ENCODE measurements at places on chromosomes 3 and 15.

- DNase-seq, result no peak
These were observed 72.7 kb downstream of the FBLN2 start for GRCh38 chr3:13621381-13622221.

DNA sequence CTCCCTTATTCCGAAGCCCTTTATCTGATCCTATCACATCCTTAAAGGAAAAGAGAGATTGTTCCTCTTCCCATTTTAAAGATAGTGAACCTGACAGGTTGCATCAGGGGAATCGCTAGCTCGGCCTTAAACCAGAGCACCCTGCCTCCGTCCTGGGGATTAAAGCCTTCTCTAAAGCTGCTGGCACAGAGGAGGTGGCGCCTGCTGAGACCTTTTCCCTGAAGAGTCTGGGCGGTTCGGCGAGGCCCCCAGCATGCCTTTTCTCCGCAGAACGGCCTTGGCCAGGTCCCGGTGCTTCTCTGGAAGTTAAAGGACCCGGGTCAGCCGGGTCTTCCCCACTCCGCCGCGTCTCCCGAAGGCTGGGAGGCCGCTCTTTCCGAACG lies 593 bp downstream of the FAM219B start:
- DNase-seq, result peak; percentile 32

GRCh38 chr3:67640023-67640660 lies 14.3 kb downstream of the SUCLG2 start:
- no peak for DNase-seq

DNA sequence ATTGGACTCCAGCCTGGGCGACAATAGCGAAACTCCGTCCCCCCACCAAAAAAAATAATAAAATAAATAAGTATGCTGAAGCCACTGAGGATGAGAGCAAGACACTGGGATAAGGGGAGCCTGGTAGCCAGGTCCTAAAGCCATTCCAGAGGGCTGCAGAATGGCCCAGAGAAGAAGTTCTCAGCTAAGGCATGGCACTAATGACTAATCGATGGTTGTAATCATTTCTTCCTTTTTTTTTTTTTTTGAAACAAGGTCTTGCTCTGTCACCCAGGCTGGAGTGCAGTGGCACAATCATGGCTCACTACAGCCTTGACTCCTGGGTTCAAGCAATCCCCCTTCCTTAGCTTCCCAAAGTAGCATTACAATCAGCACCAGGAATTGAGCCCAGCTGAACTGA lies 25.6 kb upstream of the ZNF774 start:
- no peak for DNase-seq

GRCh38 chr15:30904812-30905211 lies 1.1 kb downstream of the FAN1 start:
- no peak for DNase-seq

- DNase-seq, result no peak
These were observed 35.0 kb downstream of the KBTBD8 start for GRCh38 chr3:67033079-67033478.

DNA sequence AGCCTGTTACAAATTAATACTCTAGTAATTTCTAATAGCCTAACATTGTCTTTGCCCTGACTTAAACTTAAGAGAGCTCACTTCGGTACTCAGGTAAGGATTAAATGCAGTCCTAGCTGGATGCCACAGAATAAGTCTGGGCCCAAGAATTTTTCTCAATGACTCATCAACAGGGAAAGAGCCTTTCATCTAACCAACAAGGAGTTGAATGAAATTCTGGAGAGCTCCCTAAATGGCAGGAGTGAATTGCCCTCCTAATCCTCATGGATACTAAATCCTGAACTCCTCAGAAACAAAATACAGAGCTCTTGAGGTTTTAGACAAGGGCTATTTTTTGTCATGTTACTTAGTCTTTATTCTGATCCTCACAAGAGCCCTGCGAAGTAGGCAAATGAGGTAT lies 159.5 kb downstream of the PLCH1 start:
- DNase-seq, result no peak

DNA sequence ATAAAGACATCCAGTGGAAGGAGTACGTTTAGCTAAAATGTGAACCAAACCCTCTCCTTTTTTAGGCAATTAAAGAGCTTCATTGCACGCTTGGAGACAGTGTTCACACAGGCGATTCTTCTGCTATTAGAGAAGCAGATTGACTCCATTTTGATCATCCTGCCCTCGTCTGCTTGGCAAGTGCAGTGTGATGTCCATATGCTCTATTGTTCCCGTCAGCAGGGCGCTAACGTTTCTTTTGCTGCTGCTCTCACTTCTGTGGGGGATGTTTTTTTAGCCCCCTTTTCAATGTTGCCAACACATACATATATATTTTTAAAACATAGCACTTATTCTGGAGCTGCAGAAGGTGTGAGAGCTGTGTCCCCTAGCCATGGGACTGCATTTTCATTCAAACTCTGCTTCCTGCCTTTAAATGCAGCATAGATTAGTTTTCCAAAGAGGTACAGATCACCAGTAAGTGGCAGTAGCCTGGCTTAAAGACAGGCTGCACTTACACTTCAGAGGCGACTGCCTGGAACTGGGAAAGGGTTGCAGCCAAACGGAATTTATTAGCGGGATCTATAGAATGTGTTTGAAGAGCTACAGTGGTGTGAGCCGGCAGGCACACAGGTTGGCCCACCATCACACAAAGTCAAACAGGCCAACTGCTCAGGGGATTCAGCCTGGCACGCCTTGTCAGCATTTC lies 292.6 kb upstream of the DPH6 start:
- DNase-seq, result no peak

DNA sequence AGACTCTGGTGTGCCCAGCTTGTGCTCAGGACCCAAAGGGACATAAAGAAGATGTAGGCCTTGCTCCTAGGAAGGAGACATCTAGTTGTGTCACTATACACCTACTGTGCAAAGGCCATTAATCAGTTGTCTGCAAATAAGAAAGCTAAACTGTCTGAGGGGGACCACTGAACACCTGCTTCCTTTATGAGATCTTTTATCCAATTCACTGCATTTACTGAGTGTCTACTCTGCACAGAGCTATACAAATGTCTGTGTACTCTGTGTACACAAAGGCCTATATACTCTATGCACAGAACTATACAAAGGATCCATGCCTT lies 124.8 kb downstream of the CTNNB1 start:
- no peak for DNase-seq

DNA sequence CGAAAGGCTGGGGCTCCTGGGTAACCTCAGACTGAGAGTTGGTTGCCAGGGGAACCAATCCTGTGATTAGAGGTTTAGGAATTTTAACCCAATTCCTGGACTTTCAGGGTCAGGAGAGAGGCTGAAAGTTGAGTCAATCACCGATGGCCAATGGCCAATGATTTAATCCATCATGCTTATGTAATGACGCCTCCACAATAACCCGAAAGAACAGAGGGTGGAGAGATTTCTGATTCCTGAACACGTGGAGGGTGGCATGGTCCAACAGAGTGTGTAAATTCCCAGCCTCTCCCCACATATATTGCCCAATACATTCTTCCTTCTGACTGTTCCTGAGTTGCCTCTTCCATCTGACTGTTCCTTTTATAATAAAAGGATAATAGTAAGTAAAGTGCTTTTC lies 137.2 kb upstream of the CBLB start:
- DNase-seq, result no peak

DNA sequence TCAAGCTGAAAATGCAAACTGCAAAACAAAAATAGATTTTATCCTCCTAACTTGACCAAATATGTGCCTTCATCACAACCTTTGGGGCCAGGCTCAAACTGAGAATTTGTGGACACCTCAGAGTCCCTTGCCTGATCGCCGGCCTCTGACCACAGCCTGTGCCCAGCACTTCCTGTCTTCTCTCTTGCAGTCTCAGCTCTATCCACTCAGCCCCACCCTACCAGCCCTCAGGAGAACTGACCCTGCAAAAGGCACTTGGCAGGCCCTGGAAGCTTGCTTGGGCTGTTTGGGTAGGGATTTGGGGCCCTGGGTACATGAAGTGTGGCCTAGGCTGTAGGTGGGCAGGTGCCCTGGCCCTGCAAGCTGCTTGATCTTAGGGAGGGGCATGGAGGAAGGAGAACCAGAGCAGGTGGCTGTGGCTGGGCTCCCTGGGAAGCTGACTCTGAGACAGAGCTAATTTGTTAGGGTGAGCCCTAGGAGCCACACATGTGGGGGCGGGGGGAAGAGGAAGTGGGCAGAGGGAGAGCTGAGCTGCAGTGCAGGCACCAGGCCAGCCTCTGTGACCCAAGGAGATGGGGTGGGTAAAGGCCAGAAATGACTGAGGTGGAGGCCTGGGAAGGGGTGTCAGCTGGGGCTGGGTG lies 8.6 kb downstream of the CLEC3B start:
- DNase-seq, result no peak

DNA sequence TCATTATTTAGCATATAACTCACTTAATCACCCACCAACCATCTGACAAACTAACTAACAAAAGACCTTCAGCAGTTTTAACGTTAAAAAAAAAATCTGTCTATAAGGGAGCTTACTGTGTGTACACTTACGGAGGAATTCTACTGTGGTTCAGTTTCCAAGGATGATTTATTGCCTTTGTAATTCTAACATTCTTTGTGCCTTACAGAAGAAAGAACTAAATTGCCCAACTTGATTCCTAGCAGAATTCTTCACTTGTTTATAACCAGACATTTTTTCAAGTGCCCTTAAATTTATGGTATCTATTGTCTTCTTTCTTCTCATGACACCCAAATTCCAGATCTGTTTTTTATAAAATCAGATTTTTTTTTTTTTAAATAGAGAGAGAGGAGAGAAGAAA lies 119.7 kb upstream of the IGSF10 start:
- no peak for DNase-seq

GRCh38 chr3:106946866-106947265 lies 430.4 kb upstream of the CCDC54 start:
- no peak for DNase-seq

DNA sequence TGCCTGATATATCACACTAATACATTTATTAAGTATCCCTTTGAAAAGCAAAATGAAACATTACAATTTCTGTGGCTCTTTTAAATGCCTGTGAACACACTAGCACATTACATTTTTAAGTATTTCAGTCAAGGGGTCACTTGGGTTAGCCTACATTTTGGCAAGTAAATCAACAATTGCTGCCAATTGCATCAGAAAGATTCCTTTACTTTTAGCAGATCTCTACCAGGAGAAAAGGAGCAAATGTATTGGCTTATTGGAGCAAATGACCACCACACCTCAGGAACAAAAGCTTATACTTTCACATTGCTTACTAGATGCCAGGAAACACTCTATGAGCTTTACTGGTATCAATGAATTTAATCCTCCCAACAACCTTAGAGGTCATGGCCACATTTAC lies 947.1 kb downstream of the FHIT start:
- DNase-seq, result no peak

GRCh38 chr3:120839120-120839519 lies 68.9 kb upstream of the STXBP5L start:
- DNase-seq, result no peak

DNA sequence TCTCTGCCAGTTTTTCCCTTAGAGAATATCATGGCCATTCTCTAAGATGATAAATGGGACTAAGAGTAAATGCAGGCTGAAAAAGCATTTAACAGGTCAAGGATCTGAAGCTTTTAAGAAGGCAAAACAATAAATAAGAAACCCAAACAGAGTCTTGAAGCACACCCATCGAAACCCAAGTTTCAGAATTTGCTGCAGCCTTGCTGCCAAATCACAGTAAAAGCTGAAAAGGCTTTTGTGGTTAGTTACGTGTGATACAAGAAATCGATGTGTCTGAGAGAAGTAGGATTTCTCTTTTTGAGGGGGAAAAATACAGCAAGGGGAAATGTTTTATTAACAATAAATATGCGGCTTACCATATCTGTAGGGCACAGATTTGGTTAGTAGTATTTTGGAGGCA lies 92.0 kb downstream of the IGF1R start:
- DNase-seq, result no peak

DNA sequence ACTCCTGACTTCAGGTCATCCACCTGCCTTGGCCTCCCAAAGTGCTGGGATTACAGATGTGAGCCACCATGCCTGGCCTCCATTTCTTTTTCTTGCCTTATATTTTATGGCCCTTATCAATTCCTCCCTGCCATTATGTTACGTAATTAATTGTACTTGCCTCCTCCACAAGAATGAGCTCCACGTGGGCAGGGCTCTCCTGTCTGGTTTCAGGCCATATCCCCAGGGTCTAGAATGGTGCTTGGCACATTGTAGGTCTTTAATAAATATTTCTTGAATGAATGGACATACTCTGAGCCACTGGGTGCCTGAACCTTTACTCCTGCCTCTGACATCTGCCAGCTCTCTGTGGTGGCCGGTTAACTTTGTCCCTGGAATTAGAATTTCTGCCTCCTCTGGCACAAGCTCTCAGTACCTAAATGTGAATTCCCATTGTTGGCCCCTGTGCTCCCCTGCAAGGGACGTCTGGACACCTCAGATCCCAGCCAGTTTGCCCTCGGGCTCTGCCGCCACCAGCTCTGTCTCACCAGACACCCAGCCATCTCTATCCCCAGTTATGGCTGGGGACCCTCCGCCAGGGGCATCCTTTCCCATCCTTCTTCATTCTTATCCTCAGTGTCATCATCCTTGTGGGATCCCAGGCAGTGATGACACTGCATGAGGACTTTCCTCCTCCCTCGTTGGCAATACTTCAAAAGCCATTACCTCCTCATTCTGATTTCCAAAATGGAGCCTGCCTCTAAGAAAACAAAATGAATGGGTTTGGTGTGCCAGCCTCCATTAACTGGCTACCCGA lies 165.6 kb upstream of the SMAD3 start:
- DNase-seq, result no peak

DNA sequence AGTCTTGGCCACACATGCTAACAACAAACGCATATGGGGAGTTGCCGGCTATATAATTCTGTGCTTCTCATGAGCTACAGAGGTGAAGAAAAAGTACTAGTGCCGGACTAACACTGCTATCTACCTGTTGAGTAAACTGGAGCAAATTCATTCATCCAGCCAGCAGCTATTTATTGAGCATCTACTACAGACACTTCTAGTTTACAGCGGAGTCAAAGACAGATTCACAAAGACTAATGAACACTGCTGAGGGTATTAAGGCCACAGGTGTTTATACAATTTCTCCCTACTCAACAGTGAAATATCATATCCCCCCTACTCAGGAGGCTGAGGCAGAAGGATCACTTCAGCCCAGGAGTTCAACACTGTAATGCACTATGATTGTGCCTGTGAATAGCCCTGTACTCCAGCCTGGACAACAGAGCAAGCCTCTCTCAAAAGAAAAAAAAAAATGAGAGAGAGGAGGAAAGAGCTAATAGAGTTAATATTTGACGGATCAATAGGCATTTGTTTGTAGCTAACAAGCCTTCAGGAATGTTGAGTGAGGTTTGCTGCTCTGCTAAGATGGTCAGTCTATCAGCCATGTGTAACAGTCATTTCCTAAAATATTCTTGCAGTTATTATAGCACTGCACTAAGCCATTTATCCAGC lies 17.8 kb downstream of the ADCY5 start:
- no peak for DNase-seq

GRCh38 chr15:79197285-79197684 lies 85.2 kb upstream of the ANKRD34C start:
- no peak for DNase-seq

Measured in ovary (tissue), 10 donors.